ENCODE measurements at places on chromosomes 5 and 9.

- DNase-seq, result no peak
These were observed 61.5 kb downstream of the SPRY4 start for GRCh38 chr5:142263346-142263745.

DNA sequence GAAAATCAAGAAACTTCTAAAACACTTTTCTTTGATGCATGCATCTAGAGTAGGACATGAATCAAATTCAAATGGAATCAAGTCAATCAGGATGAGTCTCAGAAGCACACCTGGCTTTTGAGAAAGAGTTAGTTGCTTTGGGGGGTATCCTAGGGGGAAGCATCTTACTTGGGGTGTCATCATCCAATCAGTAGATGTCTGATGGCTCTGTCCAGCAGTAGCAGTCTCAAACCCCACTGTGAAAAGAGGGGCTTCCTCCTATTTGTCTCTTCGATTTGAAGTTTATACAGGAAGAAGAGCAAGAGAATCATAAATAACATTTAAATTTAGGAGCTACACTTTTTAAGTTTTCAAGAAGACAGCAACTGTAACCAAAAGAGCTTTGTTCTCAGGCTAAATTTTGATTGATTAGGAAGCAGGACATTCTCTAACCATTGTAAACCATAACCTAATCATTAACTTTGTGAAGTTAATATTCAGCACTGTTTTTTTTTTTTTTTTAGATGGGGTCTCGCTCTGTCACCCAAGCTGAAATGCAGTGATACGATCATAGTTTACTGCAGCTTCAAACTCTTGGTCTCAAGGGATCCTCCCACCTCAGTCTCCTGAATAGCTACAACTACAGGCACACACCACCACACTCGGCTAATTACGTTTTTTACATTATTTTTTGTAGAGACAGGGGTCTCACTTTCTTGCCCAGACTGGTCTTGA lies 614.7 kb downstream of the CSNK1G3 start:
- no peak for DNase-seq

DNA sequence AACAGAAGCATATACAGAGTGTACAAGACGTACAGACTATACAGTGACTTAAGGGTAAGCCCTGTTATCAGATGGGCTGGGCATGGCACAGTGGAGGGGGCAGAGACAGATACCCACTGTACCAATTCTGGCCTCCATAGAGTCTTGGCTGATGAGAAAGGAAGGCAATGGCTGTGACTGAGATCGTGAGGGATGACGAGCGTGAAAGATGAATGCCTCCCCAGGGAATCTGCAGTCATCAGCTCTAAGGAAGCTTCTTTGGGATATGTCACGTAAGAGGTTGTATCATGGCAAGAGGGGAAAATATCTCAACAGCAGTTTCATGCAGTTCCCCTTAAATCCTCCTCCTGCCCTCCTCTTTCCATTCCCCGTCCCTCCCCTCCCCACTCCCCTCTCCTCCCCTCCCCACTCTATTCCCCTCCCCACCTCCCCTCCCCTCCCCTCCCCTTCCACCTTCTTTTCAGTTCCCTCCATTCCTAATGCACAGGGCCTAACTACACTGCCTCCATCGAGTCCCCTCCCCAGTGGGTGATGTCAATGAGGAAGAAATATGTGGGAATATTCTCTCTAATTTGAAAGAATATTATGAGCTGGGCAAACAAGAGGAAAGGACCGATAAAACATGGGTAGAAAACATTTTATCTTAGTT lies 226.4 kb upstream of the DAP start:
- DNase-seq, result no peak

- DNase-seq, result no peak
These were observed 23.1 kb downstream of the IQGAP2 start for GRCh38 chr5:76425928-76426804.

DNA sequence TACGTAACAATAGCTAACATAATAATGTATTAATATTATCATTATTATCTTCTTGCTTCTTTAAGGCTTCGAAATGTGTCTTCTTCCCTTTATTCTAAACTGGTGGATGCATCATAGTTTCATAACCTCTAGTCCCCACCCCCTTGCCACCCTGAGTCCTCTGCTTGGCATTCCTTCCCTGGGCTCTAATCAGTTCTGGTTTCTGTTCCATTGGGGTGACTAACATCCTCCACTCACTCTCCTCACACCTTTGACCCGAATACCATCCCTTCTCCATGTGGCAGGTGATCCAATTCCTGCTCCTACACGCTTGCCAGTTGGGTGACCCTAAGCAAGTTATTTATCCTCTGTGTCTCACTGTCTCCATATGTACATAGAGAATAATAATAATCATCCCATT lies 286.1 kb downstream of the TRPM3 start:
- no peak for DNase-seq

DNA sequence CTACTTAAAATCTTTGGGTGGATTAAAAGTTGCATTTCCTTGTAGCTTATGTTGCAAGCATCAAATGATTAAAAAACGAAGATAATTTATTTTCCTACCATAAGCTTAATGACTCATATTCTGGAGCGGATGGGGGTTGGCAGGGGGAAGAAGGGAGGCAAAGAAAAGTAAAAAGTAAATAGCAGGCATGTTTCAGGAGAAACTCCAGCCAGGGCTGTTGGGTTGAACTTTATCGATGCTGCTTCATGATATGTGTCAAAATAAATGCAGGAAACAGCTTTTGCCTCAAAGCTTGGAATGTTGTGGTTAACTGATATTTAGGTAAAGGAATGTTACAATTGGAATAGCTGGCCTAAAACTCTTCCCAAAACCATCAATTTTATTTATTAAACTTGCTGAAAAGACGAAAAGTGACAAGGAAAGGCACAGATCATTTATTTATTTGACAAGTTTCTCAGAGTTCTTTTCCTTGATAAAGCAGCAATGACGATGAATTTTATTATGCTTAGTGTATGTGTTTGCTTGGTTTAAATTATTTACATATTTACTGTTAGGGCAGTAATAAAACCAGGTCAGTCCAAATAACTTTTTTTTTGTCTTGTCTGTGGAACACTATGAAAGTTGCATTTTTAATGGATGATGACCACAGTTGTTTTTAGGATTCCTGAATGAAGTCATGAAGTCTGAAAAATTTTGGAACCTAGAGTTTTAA lies 177.9 kb downstream of the PCSK1 start:
- DNase-seq, result no peak

GRCh38 chr5:67283988-67284487 lies 87.4 kb upstream of the CD180 start:
- DNase-seq, result no peak

DNA sequence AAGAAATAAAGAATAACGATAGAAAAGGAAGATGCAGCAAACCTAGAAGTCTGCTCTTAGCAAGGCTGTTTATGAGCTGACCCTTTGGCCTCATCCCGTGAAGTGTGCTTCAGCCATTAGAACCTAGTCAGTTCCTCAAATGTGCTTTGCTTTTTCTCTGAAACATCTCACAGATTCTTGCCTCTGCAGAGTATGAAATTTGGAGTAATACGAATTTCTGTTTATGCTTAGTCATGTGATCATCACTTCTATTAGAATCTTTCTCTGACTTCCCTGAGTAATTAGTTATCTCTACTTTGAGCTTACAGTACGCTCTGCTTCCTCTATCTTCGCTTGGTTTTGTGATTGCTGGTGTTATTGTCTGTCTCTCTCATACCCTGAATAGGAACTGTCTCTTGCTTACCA lies 11.3 kb downstream of the CYSTM1 start:
- no peak for DNase-seq

GRCh38 chr5:66113160-66113559 lies 30.9 kb upstream of the SREK1 start:
- DNase-seq, result no peak

GRCh38 chr9:74775396-74775795 lies 112.3 kb downstream of the TRPM6 start:
- DNase-seq, result no peak

DNA sequence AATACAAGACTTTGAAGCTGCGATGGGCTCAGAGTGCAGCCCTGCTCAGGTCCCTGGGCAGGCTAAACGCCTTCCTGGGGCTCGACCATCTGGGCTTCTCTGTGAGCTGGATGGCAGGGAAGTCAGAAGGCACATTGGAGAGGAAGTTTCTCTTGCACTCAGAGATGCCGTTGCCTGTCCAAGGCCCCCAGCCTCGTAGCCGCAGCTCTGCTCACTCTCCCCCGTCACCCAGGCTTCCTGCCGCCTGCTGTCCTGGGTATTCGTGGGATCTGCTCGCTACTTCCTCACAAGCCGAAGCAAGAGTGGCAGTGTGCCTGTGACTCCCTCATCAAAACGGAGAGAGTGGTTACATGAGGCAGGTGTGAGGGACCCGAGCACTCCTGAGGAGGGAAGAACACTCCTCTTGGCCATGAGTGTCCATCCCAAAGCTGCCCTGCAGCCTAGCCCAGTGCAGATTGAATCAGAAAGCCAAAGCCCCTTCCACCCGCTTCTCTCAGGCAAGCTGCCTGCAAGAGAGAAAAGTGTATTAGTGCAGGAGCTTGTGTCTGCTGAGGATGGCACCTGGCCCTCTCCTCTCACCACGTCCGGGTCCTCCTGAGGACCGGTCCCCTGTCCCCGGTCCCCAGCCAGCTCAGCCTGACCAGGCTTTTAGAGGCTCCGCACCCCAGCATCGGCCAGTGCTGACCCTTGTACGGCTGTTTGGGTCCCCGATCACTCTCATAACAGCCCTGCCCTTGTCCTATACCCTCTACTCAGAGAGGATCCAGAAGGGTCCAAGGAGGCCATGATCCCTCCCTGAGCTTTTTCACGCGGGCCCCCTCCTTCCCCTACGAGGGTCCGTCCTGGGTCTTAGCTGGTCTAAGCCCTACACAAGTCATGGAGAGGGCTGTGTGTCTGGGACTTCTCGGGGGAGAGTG lies 7.3 kb downstream of the FCN2 start:
- no peak for DNase-seq

GRCh38 chr5:135991429-135991828 lies 36.6 kb upstream of the LECT2 start:
- no peak for DNase-seq

DNA sequence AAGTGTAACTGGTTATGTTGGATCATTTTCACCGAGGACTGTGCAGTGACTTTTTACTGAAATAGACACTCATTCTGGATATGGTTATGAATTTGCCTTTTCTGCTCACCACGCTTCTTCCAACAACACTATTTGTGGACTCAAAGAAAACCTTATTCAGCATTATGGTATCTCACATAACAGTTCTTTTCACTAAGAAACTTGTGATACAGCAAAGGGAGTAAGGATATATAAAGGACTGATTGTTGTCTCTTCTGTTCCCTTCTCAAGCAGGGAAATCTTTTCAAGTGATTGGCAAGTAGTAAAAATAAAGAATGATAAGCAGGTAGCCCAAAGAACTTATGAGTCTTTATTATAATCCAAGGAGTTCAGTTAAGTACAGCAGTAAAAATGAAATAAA lies 131.5 kb upstream of the SV2C start:
- DNase-seq, result no peak

DNA sequence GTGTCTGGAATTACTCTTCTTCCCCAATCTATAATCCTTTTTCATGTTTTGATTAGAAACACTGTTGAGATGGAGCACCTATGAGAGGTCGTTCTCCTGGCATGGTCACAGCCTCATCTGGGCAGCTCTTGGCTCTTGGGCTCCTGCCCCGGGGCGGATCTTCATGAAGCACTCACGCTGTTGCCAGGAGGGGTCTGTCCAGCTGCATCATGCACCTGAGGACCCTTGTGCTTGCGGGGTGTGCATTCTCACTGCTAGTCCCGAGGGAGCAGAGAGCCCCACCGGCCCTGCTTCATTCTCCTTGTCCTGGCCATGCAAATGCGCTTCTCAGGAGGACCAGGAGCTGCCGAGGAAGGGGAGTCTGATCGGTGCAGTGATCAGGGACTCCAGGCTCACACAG lies 117.6 kb upstream of the S1PR3 start:
- DNase-seq, result no peak

DNA sequence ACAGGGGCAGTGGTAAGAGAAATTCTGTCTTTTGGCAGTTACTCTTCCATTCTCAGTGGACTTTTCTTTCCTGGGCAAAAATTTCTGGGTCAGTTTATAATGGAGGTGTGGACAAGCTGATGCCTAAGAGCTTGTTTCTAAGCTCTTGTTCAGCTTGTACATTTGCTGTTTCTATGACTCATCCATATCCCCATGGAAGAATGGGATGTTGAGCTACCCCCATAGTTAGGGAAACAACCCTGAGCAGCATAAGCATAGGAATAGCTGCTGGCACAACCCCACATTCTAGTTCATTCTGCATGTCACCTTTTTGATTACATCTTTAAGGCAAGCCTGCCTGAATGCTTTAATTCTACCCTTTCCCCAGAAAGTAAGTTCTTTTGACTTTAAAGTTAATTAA lies 173.3 kb downstream of the PSAT1 start:
- DNase-seq, result no peak

GRCh38 chr5:16551628-16552027 lies 65.2 kb downstream of the RETREG1 start:
- no peak for DNase-seq

DNA sequence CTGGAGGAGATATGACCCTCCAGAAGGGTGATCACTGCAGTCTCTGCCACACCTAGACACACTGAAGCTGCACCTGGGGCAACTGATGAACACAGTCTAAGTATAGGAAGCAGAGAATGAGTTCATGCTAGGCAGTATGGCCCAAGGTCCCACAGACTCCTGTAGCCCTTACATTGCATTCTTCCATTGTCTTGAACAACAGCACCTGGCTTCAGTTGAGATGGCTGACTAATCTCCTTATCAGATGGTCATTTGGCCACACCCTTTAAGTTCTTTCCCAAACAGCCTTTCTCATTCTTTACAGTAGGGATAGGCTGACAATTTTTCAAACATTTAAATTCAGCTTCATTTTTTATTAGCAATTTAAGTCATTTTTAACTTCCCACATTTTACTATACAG lies 23.1 kb downstream of the CENPK start:
- DNase-seq, result no peak

- no peak for DNase-seq
These were observed 601.3 kb downstream of the NR2F1-AS1 start for GRCh38 chr5:92979716-92980115.

DNA sequence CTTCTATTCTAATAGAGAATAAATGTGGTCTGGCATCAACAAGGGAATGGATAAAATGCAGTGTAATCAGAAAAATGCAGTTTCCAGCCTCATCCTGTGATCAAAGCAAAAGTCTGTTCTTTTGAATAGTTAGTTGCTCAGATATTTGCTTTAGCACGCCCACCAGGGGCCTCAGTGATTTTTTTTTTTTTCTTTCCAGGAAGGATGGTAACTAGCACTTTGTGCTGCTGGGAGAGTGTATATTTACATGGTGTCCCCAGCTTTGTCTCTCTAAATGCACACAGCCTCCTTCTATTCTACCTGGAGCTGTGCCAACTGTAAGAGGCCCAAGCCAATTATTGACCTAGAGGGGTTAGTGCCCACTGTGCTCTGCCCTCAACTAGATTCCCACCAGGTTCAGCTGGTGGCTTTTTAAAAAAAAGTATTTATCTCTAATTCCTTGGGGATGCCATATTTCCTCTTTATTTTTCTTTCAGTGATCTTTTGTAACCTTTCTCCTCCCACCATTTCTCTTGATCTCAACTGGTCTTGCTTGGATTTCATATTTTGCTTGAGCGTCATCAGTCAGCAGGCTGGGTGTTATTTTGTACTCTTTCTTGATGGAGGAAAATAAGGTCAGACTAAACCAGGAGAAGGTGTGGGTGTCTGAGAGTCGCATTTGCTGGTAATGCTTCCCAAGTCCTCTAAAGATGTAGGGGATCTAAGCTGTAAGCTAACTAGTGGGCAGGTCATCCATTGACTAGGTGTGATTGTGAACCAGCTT lies 193.0 kb upstream of the C9orf72 start:
- no peak for DNase-seq

Data from stimulated activated CD8-positive, alpha-beta memory T cell treated with anti-CD3 and anti-CD28 coated beads, Interleukin-15, amount 100 ng/mL, for 24 hours (primary cell).